Fibroblast of pulmonary artery (primary cell): ENCODE measurements at places on chromosomes 2 and 18.

- DNase-seq: no peak
Measured at GRCh38 chr18:28153485-28154065, 23.4 kb downstream of the CDH2 start.

DNA sequence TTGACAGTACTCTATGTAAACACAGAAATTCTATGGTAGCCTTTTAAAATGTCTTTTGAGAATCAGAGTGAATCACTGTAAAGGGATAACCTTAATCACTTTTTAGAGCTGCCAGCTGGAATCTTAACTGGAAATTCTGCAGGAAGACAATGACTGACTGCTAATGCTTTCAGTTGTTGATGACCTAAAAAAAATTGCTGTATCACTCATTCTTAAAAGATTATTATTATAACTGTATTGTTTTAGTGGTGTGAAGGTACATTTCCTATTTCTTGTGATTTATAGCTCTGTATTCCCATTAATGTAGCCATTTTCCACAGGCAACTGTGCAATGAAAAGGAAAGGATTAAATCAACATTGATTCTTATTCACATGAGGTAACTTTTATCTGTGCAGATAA, 260.5 kb downstream of the CALCRL start:
- no peak for DNase-seq

- DNase-seq: peak; percentile 7
Measured at GRCh38 chr18:74436158-74436769, 20.8 kb downstream of the DIPK1C start.

DNA sequence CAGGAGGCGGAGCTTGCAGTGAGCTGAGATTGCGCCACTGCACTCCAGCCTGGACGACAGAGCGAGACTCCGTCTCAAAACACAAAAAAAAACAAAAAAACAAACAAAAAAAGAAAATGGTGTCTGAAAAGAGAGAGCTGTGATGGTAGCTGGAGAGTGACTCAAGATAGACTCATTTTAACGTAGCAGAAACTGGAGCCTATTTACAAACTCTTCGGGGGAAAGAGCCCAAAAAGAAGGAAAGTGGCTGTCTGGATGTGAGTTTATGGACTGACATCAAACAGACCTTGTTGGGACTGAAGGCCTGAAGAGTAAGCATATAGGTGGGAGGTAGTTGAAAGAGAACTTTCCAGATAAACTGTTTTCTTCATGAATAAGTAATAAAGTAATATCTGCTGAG, 51.8 kb downstream of the LIMS1 start:
- DNase-seq: no peak

DNA sequence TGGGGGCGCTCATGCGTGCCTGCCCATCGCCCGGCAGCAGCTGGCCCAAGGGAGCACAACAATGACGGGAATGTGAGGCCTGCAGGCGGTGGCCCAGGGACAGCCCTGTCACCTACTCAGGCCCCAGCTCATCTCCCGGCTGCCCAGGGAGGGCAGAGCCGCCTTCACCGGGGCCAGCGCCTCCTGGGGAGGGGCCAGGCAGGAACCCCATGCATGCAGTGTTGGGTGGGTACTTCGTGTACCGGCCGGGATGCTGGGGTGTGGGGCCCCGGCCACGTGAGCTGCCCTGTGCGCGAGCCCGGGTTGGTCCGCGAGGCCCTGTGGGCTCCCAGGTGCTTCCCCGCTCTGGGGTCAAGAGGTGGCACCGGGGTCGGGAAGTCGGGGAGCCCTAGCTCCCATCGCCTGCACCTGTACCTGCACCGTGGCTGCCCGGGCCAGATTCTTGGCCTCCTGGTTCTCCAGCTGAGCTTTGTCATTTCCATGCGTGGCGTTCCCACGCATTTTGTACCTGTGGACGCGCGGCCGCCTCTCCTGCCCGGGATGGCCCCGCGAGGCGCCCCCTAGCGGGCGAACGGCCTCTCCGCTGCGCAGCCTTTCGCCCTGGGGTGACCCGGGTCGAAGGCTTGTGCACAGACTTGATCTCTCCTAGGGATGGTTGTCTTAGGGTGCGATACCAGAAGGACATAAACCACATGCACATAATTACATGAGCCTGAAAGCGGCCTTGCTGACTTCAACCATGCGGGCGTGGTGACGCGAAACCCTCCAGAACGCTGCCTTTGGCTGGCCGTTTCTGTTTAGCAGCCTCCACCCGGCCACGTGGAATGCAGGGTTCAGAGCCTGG, 950 bp downstream of the KLHL30 start:
- DNase-seq: no peak

- DNase-seq: peak; percentile 86
Measured at GRCh38 chr2:120825370-120826259, 89.9 kb downstream of the GLI2 start.

- DNase-seq: no peak
Measured at GRCh38 chr2:202007015-202007982, 26.4 kb upstream of the FZD7 start.

DNA sequence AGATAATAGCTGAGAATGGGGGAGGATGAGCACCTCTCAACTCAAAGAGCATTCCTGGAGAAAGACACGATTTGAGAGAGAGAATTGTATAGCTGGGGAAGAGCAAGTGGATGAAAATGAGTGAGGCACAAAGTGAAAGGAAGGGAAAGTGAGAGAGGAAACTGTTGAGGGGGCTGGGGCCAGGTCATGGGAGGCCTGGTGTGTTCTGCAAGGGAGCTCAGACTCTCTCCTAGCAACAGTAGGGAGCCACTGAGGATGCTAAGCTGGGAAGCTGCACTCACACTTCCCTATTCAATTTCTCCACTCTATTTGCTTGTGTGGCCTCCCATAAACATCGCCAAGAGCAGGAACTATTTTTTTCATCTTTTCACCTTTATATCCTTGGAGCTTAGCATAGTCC, 14.8 kb downstream of the EVA1A start:
- DNase-seq: no peak

GRCh38 chr2:159795841-159796690, 1.9 kb downstream of the CD302 start:
- DNase-seq: peak; percentile 31

DNA sequence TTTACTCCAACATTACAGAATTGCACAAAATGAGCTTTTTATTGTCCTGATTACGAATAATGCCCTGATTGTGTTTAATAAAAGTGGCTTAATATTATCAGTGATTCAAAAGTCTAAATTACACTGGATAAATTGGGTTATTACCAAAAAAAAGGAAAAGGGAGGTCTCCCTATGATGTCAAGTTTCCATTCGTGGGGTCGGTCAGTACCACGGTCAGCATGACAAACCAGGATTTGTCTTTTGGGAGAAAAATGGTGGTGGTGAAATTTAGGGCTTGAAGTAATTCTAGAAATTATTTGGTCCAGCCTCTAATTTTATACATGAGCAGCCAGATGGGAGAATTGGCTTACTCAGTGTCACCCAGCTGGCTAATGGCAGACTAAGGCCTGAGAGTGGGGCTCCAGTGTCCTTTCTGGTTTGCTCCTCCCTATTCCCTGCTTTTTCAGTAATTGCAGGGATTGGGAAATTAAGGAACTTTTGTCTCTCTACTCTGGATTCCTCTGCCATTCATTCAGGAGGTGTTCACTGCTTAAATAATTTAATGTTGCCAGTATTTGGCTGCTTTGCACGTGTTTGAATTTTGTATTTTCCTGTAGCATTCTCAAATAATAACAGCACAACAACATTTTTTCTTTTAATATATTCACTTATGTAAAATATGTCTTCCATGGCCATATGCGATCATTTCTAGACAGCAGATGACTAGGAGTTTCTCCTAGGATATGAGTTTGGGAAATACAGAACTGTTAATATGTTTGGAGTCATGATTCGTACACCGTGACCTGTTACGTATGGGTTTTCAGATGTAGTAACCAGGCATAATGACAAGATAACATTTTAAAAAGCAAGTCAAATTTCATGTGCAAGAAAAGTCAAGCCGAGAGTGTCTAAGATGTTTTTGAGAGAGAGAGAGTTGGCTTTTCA, 128.9 kb upstream of the NOSTRIN start:
- DNase-seq: no peak

DNA sequence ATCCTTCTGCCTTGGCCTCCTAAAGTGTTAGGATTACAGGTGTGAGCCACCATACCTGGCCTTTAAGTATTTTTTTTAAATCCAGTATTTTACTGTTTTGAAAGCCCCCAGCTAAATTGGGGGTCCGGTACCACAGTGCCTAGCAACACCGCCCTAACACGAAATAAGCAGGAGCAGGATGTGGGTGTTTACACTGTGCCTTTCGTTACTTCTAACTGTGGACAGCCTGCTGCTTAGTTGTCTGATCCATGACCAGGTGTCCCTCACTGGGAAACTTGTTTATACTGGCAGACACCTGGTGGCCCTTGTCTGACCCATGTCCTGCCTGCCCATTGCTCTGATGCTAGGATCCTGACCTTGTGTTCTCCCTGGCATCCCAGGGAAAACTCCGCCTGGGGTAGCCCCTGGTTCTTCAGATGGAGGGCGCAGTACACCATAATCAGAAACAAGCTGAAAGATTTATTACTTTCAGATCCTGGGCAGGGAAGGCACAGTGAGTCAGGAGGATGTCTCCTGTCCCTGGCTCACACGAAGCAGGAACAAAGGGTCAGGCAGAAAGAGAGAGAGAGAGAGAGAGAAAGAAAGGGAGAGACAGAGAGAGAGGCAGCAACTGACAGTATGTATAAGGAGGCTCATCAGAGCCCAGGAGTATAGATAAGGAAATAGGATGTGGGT, 55.7 kb downstream of the NCAPH start:
- DNase-seq: no peak

- DNase-seq: peak; percentile 57
Measured at GRCh38 chr2:201955702-201956141, 77.9 kb upstream of the FZD7 start.

DNA sequence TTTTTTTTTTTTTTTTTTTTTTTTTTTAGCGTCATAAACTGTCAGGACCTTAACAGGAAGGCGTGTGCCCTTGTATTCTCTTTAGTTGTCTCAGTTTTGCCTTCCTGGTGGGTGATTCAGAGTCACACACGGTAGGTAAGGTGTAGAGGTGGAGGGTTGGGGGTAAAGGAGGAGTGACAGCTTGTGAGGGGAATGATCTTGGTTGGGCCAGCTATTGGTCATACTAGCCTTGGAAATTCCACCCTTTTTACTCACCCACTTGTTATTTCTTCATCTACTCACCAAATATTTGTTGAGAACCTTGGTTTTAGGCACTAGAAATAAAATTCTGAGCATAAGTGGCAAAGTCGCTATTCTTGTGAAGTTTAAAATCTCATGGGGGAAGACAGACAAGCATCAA, 22.2 kb downstream of the SMIM21 start:
- DNase-seq: no peak

- DNase-seq: no peak
Measured at GRCh38 chr18:35564795-35565453, 16.6 kb upstream of the GALNT1 start.

GRCh38 chr18:75143851-75144250, 65.1 kb downstream of the PTGR3 start:
- no peak for DNase-seq

DNA sequence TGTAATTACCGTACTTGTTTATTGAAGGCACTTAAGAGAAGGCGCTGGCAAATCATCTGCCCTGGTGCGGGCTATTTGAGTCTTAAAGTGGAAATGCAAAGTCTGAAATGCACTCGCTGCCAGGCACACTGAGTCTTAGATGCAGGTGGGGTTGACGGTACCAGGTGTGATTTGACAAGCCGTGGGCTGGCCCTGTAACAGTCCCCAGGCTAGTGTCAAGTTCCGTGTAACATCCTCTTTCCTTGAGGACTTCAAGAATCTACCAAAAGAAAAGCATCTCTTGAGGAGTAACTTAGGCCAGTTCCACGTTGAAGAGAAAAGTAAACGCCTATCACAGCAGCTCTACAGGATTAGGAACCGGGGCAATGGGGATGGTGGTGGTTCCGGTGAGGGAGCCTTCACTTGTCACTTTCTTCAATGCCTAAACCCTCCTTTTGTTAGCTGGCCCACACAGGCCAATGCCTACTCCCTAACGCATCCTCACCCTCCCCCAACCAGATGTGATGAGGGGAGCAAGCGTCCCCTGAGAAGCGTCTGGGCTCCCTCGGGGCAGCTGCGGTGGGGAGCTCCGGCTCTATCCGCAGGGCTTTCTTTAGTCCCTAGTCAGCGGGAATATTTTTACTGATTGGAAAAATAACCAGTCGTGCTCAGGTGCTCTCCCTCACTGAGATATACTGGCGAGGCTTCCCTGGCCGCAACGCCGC, 1.5 kb upstream of the UGP2 start:
- DNase-seq: no peak

GRCh38 chr2:52340171-52340570, 1308.2 kb upstream of the NRXN1 start:
- DNase-seq: no peak

DNA sequence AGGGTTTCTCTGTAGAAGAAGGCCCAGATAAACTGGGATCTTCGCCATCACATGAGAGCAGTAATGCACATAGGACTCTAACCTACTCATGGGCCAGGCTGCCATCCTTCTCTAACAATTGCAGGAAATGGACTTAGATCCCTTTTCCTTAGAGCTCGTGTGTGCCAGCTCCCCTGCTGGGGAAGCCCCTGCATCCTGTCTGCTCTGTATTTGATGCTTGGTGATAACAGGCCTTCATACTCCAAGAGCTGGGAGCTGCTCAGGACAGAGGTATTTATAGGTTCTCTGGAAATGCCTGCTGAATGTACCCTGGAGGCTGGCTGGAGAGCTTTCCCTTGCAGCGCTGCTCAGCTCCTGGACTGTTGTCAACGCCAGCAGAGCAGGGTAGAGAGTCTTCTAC, 249.6 kb downstream of the MTX2 start:
- DNase-seq: peak; percentile 36

DNA sequence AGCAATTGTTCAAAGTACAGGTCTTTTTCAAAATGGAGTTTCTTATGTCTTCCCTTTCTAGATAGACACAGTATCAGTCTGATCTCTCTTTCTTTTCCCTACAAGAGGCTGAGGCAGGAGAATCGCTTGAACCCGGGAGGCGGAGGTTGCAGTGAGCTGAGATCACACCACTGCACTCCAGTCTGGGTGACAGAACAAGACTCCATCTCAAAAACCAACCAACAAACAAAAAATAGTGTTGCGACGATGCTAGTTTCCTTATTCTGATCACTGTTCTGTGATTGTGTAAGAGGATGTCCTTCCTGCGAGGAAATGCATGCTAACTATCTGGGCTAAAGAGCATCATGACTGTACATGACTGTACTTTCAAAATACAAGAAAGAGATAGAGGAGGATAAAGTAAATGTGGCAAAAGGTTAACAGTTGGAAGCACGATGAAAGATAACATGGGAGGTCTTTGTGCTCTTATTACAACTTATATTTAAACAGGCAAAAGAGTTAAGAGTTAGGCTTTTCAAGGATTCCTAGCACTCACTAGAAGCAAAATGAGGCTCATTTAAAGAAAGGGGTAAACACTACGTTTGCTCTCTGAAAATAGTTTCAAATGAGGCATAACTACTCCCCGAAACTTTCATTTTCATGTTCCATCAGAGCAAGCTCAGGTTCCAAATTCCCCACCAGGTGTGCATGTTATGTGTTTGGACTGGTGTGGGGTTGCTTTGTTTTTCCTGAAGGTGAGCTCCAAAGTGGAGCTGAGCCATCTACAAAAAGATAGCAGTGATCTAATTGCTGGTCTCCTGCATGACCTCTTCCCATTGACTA, 23.8 kb downstream of the SOWAHC start:
- peak; percentile 69 for DNase-seq

DNA sequence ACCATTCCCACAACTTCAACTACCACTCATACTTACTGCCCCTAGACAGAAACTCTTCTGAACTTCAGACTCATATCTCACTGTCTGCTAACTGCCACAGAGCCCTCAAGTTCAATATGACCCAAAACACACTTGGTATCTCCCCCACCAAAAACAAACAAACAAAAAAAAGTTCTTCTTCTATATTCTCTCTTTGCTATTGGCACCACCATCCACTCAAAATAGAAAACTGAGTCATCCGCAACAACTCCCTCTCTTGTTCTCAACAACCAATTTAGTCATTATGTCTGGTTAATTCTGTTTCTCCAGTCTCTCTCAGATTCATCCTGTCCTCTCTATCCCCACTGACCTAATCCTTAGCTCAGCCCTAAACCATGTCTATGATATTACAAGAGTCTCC, 7.2 kb upstream of the DCTN1 start:
- no peak for DNase-seq
